CD4-positive, alpha-beta T cell treated with Interleukin-1 beta for 1 hour (primary cell): ENCODE measurements at places on chromosomes 13 and 19.
A peak's percentile ranks its signal among the peaks of the same experiment; 100 is the strongest.

DNA sequence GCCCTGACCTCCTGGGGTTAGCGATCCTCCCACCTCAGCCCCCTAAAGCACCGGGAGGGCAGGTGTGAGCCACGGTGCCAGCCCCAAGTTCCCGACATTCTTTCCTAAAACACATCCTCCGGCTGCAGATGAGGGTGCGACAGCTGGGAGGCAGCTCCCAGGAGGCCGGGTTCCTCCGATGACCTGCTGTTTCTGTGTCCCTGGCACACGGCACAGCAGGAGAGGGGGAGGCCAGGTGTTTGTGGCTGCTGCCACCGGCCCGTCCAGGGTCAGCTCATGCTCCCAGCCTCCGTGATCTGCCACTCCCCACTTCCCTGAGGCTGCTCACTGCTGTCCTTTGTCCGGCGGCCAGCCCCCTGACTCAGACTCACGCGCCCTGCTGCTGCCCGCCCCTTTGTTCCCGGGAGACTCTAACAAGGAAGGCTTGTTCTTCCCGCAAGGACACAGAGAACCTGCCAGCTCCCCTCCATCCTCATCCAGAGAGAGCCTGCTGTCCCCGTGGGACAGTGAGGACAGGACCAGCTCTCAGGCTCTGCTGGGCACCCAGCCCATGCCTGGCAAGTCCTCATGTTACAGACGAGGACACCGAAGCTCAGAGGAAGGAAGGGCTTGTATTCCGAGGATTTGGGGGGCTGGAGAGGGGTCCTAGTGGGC, 10.6 kb upstream of the MADCAM1 start:
- no peak for DNase-seq

GRCh38 chr19:44869733-44870470, 21.2 kb upstream of the TOMM40 start:
- no peak for DNase-seq

GRCh38 chr13:41613984-41614661, 156.8 kb downstream of the RGCC start:
- no peak for DNase-seq

- no peak for DNase-seq
These were observed 31.3 kb upstream of the STARD13 start for GRCh38 chr13:33316890-33317289.

GRCh38 chr19:11137542-11138384, 17.8 kb downstream of the SPC24 start:
- DNase-seq = peak; percentile 66

DNA sequence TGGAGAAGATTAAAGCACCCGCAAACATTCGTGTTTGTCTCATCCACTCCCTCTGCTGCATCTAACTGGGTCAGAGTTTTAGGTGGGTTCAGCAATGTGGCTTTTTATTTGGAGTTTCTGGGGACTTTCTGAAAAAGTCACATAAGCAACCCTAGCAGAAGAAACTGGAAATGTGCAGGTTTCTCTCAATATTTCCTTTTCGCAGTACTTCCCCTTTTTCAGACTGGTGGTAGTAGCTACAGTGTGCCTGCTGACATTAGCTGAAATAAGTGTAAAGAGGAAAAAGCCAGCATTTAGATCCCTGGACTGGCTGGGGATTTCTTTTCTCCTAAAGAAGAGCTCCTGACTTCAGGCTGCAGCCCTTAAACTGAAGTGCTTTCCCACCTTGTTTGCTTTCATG, 15.9 kb upstream of the OLFM4 start:
- DNase-seq = no peak
